ENCODE measurements at places on chromosomes 13 and 19.

GRCh38 chr13:85808811-85809210, 9.6 kb upstream of the SLITRK6 start:
- no peak for DNase-seq

- DNase-seq = no peak
These were observed 139.1 kb downstream of the ZNF675 start for GRCh38 chr19:23547816-23548430.

- DNase-seq = peak; percentile 61
These were observed 13.2 kb downstream of the ING1 start for GRCh38 chr13:110726726-110727125.

DNA sequence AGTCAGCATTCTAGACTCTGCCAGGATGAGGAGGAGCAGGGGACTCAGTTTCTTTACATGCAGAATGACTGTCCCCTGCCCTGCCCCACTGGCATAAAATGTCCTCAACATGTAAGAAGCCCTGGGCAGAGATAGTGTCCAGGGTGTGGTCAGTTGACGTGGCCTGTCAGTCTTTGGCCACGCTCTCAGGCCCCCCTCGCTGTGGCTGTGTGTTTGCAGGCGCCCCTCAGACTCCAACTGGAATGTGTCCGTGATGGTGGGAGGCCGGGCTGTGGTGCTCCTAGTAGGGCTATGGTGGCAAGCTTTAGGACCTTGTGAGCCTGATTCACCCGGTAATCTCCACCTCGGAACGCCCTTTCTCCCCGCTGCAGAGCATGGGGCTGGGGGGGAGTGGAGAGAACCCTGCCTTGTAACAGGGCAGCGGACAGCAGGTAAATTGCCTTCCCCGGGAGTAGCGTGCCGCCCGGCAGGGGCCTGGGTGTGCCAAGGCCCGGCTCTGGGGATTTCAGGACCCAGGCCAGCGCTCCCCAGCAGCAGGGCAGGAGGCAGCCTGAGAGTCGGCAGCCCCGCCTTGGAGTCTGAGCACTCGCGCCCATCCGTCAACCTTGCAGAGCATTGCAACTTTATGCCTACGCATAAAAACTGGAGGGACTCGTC, 62.3 kb downstream of the CHST8 start:
- no peak for DNase-seq

DNA sequence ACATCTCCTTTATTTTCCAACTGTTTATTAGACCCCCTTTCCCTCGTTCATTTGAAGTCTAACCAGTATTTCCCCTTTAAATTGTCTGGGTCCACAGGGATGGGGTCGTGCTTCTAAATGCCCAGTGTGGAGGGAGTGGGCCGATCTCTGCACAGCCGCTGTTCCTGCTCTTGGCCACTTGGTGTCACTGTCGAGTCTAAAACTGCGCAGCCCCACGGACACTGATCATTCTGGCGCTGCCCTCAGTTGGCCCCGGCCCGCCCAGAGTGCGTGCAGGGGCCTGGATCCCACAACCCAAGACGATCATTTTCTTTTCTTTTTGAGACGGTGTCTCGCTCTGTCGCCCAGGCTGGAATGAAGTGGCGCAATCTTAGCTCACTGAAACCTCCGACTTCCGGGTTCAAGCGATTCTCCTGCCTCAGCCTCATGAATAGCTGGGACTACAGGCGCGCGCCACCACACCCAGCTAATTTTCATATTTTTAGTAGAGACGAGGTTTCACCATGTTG, 12.0 kb downstream of the WDR88 start:
- DNase-seq = peak; percentile 34

DNA sequence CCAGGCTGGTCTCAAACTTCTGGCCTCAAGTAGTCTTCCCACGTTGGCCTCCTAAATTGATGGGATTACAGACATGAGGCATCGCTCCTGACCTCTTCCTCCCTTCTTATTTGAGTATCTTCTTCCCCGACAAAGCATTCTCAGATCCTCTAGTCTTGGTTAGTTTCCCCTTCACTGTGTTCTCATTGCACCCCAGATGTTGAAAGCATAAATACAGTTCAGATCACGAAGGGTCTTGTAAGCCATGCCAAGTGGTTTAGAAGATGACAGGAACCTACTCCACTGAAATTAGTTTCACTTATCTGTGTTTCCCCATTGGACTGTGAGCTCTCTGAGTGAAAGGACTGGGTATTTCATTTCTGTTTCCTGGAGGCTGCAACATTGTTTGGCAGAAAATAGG, 100.7 kb downstream of the DGKH start:
- no peak for DNase-seq

All from stimulated activated CD4-positive, alpha-beta T cell treated with anti-CD3 and anti-CD28 coated beads, Interleukin-12 subunit alpha, Interleukin-12 subunit beta, amount 100 ng/mL, for 48 hours (primary cell).